ENCODE measurements at places on chromosomes 11 and 22.

DNA sequence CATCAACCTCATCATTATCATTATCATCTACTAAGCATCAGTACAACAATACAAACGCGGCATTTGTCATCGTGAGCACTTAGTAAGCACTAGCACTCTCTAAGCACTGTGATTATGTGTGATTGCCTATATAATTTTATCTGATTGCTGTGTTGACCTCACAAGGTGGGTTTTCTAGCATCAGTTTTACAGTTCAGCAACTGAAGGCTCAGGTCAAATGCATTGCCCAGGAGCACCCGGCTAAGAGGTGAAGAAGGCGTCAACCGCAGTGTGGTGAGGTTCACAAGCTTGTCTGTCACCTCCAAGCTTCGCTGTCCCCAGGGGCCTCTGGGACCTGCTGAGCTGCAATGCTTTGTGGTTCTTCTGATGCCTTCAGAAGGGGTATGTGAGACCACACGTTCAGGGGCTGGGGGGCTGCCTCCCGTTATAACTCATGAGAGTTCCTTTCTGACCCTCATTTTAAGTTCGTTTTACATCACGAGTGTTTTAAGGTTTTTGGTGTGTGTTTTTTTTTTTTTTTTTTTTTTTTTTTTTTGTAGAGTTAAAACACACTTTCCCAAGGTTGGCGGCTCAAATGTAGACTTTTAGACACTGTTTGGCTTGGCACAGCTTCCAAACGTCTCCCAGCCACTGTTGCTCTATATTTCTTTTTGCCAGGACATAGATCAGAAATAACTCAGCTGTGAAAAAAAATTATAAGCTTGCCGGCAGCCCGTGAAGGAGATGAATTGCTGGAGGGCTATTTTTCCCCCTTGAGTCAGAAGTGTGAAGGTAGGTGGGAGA lies 33.8 kb upstream of the SCUBE1 start:
- no peak for DNase-seq

- DNase-seq: peak; percentile 46
Measured at GRCh38 chr11:85827748-85828639, 17.1 kb upstream of the SYTL2 start.

DNA sequence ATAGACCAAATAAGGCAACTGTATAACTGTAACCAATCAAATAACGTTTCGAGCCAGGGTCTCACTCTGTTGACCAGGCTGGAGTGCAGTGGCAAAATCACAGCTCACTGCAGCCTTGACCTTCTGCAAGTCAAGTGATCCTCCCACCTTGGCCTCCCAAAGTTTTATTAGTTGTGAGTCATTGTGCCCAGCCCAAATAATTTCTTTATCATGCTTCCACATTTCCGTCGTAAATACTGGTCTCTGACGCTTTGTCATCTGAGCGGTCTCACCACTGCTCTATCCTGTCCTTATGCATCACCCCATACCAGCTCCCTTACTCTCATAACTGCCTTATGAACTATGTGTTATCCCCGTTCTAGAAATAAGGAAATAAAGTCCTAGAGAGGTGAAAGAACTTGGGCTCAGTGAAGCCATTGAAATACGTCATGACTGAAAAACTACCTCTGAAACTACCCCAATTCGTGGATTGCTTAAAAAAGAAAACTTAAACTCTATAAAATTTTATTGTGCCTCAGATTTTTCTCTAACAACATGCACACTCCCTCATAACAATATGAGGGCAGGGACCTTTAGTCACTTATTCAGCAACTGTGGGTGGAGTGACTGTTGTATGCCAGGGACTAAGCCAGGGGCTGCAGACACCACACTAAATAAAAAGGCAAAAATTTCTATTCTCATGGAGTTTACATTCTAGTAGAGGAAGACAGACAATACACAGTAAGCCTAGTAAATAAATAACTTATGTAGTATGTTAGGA lies 15.8 kb upstream of the RTN4RL2 start:
- no peak for DNase-seq

GRCh38 chr22:49046546-49047361 lies 780.9 kb downstream of the BRD1 start:
- DNase-seq: peak; percentile 22

- no peak for DNase-seq
Measured at GRCh38 chr22:45376703-45377102, 36.7 kb downstream of the SMC1B start.

- no peak for DNase-seq
Measured at GRCh38 chr22:44369293-44369661, 56.5 kb upstream of the SHISAL1 start.

DNA sequence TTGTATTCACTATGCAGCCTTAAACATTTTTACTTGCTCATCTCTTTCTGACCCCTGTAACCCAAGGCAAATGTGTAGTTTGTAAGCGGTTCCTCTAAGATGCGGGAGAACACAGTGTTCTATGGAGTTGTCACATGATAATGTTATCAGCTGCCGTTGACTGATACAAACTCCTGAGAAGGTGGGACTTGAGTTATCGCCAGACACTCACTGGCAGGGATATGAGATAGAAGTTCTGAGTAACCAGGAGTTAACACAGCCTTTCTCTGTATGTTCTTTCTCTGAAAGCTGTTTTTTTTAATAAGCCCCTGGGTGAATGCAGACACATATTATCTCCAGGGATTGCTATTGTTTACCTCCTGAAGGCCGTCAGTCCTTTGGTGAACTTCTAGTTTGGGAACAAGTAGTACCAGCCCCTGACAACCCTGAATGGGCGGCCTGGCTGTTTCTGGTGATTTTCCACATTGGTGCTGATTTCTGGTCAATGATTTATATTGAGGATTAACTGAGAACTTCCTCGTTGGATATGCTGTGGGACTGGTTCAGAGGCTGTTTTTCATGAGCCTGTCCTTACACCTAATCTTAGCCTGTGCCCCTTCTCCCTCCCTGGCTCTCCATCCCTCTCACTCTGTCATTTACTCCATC lies 155.3 kb upstream of the RASSF10 start:
- no peak for DNase-seq

- DNase-seq: no peak
Measured at GRCh38 chr11:95256321-95256779, 25.3 kb upstream of the SESN3 start.

DNA sequence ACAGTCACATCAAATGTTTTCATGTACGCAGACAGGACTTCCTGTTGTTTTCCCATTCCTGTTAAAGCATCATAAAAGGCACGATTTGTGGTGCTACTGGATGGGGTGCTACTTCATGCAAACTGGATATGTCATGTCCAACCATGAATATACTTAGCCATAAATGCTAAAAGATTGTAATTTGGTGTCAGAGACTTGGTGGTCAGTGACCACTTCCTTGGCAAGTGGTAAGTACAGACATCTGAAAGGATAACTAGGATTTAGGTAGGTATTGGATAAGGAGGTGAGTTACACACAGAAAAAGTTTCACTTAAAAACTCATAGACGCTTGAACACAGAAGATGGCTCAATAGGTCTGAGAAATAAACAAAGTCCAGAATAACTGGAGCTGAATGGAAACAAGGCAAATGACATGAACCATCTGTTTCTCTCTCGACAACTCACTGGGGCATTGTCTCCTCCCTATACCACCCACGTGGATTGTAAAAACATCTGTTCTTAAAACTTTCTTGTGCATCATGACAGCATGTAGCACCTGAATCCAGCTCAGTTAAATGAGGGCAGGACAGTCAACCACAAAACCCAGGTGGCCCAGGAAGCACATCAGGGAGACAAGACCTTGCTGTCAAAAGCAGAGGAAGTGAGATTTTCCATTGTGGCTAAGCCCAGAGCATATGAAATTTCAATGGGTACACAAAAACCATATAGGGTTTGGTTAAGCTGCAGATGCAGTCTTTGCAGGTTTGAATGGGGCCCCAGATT lies 22.1 kb upstream of the IGLL5 start:
- no peak for DNase-seq

GRCh38 chr22:39148727-39149535 lies 3.5 kb downstream of the CBX7 start:
- no peak for DNase-seq

GRCh38 chr11:120835601-120836228 lies 188.2 kb upstream of the TBCEL start:
- DNase-seq: no peak

DNA sequence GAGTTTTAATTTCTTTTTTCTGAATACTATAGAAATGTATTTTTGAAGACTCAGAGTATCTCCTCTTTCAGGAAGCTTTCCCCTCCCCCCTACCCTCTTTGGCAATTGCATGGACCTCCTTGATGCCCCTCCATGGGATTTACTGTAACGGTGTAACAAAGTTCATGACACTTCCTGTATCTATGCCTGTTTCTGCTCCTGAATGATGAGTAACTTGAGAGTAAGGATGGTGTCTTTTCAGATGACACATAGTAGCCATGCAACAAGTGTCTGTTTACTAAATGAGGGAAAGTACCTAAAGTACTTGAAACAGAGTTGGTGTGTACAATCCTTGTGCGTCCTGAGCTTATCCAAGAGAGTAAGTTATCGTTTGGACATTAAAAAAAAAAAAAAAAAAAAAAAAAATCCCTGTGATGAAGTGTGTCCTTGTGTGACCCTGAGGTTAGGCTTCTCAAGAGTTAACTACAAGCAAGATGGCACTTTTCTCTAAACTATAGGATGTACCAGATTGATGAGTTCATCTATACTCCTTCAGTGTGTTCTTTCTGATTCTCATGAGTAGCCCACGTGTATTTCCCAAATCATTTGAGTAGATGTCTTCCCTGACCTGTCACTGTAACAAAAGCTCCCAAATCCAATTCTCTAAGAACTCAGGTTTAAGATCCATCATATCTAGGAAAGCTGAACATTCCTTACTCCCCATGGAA lies 7.4 kb downstream of the ETS1 start:
- no peak for DNase-seq

GRCh38 chr11:104581246-104581980 lies 316.8 kb downstream of the CASP12 start:
- DNase-seq: no peak

DNA sequence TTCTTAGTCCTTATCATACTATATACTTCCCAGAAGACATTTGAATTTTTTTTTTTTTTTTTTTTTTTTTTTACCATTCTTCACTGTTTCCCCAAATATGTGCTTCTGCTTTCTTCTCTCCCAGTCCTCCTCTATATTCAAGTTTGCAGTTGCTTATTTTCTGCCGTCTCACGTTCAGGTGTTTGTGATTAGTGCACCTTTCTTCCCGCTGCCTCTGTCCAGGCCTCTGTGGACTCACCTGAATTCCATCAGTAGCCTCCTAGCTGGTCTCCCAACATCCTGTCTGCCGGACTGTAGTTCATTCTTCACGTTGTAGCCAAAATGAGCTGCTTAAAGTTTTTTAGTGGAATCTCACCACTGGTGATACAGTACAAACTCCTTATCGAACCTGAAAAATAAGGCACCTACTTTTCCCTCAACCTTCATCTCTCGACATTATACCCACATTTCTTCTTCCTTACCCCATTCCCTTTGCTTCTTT lies 795 bp upstream of the MSANTD4 start:
- DNase-seq: no peak

DNA sequence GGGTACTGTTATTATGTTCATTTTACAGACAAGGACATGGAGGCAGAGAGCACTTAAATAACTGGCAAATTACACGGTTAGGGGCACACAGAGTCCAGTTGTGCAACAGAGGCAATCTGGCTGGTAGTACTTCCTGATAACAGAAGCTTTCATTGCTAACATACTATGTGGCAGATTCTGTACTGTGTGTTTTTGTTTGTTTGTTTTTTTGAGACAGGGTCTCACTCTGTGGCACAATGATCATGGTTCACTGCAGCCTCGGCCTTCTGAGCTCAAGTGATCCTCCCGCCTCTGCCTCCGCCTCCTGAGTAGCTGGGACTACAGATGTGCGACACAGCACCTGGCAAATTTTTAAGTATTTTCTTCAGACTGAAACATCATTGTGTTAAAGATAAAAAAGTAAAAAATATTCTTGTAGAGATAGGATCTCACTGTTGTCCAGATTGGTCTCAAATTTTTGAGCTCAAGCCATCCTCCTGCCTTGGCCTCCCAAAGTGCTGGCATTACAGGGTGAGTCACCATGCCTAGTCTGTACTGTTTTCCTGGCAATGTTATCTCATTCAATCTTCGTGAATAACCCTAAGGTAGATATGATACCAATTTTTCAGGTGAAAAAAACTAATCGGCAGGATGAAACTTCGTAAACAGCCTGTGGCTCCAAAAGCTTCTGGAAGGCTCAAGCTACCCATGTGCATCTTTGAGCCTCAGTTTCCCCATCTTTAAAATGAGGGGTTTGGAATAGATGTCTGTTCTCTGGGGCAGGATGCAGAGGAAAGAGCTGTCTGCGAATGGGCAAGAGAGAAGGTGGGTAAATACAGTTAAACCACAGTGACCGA lies 921 bp upstream of the NUCB2 start:
- DNase-seq: no peak

- DNase-seq: peak; percentile 8
Measured at GRCh38 chr11:47641600-47642098, 710 bp downstream of the MTCH2 start.

- DNase-seq: no peak
Measured at GRCh38 chr11:35102267-35102666, 36.7 kb upstream of the CD44 start.

GRCh38 chr22:40797427-40797826 lies 21.7 kb downstream of the SLC25A17 start:
- DNase-seq: no peak

DNA sequence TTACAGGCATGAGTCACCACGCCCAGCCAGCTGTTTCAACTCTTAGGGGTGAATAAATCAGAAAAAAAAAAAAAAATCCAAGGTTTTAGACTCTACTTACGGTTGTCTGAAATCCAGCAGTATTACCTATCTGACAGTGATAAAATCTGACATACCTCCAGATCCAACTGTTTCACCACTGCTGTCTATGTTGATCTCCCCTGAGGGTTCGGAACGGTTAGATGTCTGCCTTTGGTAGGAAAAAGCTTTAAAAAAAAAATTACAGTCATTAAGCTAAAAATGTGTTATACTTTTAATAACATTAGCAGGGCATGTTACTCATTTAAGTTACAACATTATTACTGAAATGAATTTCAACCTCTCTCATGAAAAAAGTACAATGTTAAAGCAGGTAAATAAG lies 21.1 kb downstream of the NCAPD3 start:
- no peak for DNase-seq

GRCh38 chr11:17730608-17731462 lies 3.7 kb upstream of the KCNC1 start:
- DNase-seq: peak; percentile 71

DNA sequence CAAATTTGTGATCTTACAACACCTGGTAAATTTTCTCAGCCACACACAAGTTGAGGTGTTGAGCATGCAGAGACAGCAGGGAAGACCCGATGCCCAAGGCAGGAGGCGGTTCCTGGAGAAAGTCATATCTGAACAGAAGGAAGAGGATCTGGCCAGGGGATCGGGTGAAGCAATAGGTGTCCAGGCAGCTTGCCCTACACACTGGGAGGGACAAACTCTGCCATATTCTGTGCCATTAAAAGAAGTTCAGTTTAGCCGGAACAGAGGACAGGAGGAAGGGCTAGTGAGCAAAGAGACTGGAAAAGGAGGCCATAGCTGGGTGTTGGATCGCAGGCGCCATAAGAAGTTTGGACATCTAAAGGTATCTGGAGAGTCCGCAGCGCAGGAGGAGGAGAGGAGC lies 76.5 kb downstream of the TMPRSS5 start:
- DNase-seq: no peak

GRCh38 chr11:1733716-1734640 lies 16.4 kb downstream of the IFITM10 start:
- DNase-seq: no peak

GRCh38 chr11:44886790-44887140 lies 63.9 kb downstream of the TP53I11 start:
- peak; percentile 67 for DNase-seq

GRCh38 chr11:66592457-66593302 lies at the start of the genes CCDC87 and CCS:
Gene CCDC87 (minus strand): TSS chr11:66593063. CDS start chr11:66593015, 48 bp downstream.
Gene CCS (plus strand): TSS chr11:66593185. CDS start chr11:66593262, 77 bp downstream.
- DNase-seq: peak; percentile 98

GRCh38 chr11:69915501-69916250 lies 96.5 kb upstream of the FGF3 start:
- peak; percentile 86 for DNase-seq
